Activated naive CD4-positive, alpha-beta T cell (primary cell): ENCODE measurements at places on chromosomes 1 and 21.

GRCh38 chr1:182867861-182868260, 28.7 kb downstream of the DHX9 start:
- DNase-seq, result no peak

DNA sequence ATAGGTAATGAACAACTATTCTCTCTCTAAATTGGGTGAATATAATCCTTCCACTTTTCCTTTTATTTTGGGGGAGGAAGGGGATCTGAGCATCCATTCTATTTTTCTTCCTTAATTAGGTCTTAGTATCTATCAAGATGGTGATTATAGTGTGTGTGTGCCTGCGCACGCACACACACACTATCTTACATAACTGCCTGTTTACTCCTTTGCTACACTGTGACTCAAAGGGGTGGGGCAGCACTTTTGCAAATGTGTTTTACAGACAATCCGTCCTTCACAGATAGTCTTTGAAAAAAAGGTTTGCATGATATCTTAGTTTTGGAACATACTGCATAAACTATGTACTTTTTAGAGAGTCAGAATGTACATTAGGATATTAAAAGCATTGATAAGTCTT, 191.5 kb downstream of the SDCCAG8 start:
- no peak for DNase-seq

DNA sequence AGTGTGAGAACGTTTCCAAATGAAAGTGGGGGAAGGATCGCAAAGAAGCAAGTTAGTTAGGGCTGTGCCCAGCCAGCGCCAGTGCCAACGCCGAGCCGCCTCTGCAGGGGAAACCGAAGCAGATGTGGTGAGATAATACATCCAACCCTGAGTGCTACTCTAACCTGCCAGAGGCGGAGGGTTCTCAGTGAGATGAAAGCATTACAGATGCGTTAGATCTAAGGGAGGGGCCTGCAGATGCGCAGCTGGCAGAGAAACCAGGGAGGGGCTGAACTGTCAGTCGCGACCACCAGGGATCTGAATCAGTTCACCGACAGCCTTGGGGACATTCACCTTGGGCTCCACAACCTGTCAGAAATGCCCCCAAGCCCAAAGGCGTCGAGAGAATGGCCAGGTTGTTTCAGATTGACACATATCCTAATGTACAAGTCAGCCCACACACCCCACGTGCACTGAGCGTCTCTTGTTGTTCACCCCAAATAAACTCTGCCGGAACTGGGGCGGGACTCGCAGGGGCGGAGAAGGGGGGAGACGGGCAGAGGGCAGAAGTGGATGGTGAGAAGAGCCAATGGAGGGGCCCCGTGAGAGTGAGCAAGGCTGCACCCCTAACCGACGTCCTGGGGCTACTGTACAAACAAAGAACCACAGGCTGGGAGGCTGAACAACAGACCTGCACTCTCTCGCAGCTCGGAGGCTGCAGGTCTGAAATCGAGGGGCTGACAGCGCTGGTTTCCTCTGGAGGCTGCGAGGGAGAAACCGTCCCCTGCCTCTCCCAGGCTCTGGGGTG, 8.7 kb upstream of the UMODL1 start:
- DNase-seq, result peak; percentile 31

- DNase-seq, result no peak
Observed at GRCh38 chr1:192904438-192904895, 95.6 kb downstream of the RGS2 start.

- DNase-seq, result no peak
Observed at GRCh38 chr1:191618181-191618580, 540.1 kb upstream of the RGS18 start.

GRCh38 chr1:8587784-8588183, 229.7 kb downstream of the RERE start:
- DNase-seq, result no peak

- DNase-seq, result no peak
Observed at GRCh38 chr1:212680680-212681389, 18.8 kb downstream of the BATF3 start.

DNA sequence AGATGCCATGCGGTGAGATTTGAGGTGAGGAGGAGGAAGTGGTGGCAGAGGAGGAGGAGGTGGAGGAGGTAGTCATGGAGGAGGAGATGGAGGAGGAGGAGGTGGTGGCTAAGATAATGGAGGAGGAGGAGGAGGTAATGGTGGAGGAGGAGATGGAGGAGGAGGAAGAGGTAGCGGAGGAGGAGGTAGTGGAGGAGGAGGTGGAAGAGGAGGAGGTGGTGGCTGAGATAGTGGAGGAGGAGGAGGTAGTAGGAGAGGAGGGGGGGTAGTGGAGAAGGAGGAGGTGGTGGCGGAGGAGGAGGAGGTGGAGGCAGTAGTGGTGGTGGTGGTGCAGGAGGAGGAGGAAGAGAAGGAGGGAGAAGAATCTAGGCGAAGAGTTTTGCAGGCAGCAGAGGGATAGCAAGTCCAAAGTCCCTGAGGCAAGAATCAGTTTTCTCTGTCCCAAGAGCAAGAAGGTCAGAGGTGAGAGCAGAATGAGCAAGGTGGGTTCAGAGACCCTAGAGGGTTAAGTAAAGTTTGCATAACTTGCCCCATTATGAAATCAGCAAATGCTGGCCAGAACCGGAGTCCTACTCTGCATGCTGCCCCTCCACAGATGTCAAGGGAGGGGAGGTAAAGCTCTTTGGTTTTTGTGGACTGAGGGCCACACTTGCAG, 38.9 kb upstream of the GNPAT start:
- DNase-seq, result no peak

- DNase-seq, result no peak
Observed at GRCh38 chr1:221517961-221518360, 223.9 kb downstream of the DUSP10 start.

- DNase-seq, result no peak
Observed at GRCh38 chr1:76501586-76502219, 365.6 kb upstream of the ST6GALNAC5 start.

- no peak for DNase-seq
Observed at GRCh38 chr1:203095061-203095690, 9.4 kb upstream of the MYOG start.

DNA sequence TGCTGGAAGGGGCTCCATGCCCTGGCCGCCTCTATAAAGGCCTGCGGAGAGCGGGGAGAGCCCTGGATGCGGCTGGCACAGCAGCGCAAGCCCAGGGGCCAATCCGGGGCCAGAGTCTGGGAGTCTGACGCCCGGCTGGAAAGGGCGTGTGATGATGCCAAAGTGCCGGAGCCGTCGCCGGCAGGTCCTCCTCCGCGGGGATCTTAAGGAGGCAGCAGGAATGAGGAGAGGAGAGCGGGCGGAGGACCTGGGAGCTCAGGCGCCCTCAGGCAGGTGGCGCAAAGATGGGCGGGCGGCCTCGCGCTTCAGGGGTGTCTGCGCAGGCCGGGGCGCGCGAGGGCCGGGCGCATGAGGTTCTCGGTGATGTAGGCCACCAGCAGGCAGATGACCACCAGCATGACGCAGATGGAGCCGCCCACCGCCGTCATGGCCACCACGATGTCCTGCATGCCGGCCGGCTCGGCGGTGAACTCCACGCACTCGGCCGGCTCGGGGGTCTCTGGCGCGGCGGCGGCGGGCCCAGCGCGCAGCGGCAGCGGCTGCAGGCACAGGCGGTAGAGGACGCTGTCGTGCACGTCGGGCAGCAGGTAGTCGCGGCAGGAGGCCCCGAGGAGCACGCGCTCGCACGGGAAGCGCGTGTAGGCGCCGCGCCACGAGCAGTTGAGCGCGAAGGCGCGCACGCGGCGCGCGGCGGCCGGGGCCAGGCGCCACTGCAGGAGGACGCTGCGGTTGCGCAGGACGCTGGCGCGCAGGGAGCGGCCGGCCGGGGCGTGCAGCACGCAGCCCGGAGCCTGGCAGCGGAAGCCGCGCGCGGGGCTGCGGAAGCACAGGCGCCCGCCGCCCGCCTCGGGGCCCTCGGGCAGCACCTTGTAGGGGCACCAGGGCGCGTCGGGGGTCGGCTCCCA, 653 bp downstream of the FNDC10 start:
- DNase-seq, result no peak

DNA sequence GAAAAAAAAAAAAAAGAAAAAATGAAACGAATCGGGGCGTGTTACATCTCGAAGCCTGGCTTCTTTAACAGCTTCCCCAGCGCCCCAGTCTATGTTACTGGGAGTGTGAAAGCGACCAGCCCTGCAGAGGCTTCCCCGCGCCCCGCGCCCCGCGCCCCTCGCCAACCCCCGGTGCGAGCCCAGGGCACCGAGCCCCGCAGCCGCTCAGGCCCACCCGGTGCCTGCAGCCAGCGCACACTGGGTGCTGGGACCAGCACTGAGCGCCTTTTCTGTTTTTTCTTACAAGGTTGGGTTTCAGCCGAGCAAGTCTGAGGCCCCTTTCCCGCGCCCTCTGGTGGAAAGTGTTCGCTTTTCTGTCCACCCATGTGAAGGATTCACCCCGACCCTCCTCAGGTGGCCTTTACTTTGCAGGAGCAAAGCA, 42.1 kb upstream of the ZNF496 start:
- DNase-seq, result peak; percentile 8

DNA sequence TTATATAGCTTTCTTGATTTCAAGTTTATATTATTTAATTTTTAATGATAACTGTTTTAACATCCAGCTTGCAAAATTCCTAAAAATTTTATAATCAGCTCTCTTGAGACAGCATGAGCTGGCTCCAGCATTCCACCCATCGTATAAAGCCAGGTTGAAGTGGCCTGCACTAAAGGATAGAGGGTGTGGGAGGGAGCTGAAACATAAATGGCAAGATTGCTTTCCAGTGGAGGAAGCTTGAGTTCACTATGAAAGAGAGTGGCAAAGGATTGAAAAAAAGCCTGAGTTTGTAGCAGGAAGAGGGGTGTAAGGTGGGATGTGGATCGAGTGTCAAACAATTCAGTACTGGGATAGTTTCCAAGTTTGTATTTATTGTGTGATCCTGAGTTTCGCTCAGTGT, 48.5 kb upstream of the ZNF644 start:
- DNase-seq, result no peak

- no peak for DNase-seq
Observed at GRCh38 chr1:226737819-226738420, 1.2 kb downstream of the ITPKB start.

GRCh38 chr1:228334226-228334935, 72.3 kb downstream of the TRIM11 start:
- no peak for DNase-seq

GRCh38 chr1:116711263-116711840, 42.9 kb upstream of the CD2 start:
- no peak for DNase-seq

- DNase-seq, result no peak
Observed at GRCh38 chr1:185559684-185560331, 174.4 kb upstream of the HMCN1 start.

- no peak for DNase-seq
Observed at GRCh38 chr1:30875916-30876315, 32.6 kb downstream of the SDC3 start.

- DNase-seq, result no peak
Observed at GRCh38 chr1:181562395-181562794, 79.1 kb downstream of the CACNA1E start.

DNA sequence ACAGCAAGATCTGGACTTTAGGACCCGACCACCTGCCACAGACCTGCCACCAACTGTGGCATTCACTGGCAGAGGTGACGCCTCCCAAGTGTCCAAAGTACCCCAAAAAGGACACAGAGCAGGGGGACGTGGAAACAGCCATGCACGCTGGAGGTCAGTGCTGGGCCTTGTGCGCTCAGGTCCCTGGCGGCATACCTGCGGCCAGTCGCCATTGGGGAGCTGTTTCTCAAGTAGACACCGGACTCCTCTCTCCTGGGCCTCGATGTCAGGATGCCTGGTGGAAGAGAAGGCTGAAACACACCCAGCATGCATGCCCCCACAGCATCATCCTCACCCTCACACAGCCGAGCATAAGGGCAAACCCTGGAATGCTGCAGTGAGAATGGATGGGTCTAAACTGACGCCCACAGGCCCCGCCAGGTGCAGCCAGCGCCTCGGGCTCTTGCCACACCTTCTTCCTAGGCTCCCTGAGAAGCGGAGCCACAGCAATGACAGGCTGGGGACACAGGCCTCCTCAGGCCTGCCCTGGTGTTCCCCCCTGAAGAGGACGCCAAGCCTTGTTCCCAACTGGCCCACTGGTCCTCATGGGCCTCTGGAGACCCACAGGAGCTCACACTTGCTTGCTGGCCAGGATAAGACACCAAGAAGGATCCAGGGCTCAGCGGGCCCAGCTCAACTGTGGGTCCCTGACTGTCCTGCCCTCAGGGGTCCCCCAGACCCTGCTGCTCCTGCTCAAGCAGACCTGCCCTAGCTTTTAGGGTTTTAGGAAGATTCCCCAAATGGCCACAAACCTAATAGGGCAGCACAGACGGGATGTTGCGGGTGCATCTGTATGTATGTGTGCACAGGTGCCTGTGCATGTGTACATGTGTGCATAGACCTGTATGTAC, 7.7 kb upstream of the SPATC1L start:
- DNase-seq, result no peak

GRCh38 chr1:53645690-53646078, 93.3 kb downstream of the GLIS1 start:
- no peak for DNase-seq

- no peak for DNase-seq
Observed at GRCh38 chr21:33071770-33072306, 1.9 kb downstream of the OLIG1 start.

DNA sequence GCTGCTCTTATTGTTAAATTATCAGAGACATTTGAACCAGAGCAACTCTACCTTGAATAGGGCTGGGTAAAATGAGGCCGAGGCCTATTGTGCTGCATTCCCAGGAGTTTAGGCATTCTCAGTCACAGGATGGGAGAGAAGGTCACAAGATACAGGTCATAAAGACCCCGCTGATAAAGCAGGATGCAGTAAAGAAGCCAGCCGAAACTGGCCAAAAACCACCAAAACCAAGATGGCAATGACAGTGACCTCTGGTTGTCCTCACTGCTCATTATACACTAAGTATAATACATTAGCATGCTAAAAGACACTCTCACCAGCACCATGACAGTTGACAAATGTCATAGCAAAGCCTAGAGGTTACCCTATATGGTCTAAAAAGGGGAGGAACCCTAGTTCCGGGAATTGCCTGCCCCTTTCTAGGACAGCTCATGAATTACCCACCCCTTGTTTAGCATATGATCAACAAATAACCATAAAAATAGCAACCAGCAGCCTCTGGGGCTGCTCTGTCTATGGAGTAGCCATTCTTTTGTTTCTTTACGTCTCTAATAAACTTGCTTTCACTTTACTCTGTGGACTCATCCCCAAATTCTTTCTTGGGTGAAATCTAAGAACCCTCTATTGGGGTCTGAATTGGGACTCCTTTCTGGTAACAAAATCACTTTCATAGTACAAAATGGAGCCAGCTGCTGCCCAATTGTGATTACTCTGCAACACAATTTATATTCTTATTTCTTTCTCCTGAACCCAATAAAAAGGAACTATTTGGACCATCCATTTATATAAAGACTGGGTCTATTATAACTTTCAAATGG, 179.6 kb downstream of the TGFBR3 start:
- DNase-seq, result no peak

DNA sequence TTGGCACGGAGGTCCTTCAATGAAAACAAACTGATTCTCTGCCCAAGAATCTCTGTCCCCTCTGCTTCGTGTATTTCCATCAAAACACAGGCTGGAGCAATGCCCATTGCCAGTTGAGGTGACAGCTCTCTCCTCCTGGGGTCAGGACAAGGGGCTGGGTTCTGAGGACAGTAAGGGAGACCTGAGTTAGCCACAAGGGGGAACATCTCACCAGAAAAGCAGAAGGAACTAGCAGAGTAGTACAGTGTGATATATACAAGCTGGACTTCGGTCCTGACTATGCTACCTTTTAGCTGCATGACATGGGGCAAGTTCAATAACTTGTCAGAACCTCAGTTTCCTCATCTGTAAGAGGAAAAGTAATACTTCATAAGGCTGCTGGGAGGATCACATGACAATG, 50.3 kb downstream of the SYT2 start:
- no peak for DNase-seq
